CD4-positive, alpha-beta T cell treated with Interleukin-6 at 100 ng/mL for 8 hours (primary cell): ENCODE measurements at places on chromosomes 1 and 21.

GRCh38 chr21:38280867-38281266 lies 24.1 kb downstream of the KCNJ15 start:
- no peak for DNase-seq

DNA sequence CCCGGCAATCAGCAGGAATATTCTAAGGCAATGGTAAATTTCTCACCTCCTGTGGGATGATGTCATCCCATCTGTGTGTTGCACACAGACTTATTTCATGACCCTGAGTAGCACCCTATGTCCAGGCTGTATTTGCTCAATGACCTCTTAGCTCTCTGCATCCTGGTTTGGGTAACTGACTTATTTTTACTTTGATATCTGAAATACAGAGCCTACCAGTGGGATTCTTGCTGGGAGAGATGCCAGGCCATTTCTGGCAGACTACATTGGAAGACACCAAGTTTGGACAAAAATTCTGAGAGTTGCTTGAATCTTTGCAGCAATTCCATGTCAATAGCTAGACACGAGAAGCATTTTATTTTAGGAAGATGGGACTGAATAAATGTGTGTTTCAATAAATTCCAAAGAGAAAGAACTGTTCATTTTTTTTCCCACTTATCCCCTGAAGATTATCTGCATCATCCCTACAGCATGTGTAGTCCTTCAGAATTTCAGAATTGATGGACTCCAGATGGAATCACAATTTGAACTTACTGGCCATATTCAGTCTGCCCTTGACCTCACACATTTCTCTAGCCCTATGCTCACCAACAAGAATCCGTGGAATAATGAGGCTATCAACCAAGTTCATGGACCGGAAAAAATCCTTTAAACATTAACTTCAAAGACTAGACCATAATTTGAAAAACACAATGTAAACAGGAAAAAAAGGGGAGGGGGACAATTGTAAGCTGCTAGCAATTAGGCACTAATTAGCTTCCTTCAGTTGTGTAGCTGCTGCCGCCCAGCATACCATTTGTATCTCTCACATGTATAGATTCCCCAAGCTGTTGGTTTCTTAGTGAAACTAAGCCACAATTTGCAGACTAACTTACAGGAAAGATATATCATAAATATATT lies 226.5 kb downstream of the HMCN1 start:
- DNase-seq: no peak

GRCh38 chr1:43453442-43454269 lies at the start of gene HYI:
Gene HYI, minus strand, starts transcription at chr1:43453931. Its CDS starts 138 bp downstream, at chr1:43453793.
- DNase-seq: peak; percentile 69

DNA sequence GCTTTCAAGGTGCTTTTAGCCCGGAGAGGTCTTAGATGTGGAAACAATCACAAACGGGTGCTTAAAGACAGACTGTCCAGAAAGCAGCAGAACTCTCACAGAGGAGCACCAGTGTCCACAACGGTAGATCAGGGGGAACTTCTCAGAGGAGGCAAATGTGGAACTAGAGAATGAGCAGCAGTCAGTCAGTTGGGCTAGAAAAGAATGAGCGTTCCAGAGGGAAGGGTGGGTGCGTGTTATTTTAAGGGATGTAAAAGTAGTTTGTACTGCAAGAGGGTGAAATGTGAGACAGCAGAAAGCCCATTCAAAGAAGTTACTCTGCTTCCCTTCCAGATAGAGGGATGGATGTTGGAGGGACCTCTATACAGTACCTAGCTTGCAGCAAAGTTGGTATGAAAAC lies 30.9 kb downstream of the RGS5 start:
- no peak for DNase-seq

DNA sequence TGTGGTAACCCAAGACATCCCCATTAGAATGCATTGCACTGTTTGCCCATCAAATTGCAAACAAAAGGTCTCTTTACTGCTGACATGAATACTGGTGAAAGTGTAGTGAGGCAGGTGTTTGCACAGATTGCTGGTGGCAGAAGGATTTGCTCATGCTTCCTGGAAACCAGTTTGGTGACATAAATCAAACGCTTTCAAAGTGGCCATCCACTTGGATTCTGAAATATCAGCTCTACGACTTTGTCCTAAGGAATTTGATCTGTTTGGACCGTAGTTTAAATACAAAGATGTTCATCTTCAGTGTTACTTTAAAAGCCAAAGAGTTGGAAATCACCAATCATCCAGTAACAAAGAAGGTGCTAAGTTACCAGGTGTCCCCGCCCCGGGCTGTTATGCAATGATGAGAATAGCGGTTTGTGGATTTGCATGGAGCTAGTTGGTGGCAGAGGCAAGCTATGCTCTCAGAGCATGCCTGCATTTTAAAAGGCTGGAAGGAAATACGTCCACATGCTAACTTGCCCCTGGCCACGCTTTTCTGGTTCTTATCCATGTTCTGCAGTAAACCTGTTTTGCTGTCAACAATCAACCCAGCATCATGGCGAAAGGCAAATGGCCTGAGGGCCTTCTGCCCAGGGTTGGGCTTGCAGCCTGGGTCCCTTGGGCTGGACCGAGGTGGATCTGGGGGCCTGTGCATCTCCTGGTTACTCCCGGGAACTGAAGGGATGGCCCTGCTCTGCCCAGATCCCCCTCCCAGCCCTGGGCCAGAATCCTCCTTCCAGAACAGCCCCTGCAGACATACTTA lies 49.2 kb downstream of the UMODL1 start:
- no peak for DNase-seq

DNA sequence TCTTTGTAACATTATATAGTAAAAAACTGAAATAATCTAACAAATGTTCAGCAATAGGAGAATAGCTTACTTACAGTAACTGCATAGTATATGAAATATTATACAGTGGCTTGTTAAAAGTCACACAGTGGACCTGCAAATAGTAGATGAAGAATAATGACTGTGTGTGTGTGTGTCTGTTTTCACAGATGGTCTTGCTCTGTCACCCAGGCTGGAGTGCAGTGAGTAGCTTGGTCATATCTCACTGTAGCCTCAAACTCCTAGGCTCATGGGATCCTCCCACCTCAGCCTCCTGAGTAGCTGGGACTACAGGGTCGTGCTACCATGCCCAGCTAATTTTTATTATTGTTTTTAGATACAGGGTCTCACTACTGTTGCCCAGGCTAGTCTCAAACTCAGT lies 67.3 kb upstream of the KIAA1614 start:
- no peak for DNase-seq

DNA sequence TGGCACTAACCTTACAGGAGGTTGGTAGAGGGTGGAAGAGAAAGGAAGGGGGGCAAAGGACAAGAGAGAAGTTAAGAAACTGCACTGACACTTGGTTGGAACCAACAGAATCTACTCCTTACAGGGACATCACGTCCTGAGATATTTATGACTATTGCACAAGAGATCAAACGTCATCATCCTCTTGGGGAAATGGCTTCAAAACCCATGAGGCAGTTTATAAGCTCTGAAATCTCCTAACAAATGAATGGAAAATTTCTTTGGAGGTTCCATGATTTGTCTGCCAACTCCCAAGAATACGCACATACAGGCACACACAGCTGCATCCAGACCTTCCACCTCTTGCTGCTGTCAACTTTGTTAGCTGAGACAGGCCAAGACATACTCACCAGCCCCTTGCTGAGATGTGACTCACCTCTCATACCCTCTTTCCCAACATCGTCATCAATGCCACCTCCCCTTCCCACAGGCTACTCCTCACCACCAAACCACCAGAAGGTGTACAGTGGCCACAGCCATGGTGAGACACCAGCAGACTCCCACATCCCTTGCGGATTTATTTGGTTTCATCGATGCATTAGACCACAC lies 135.5 kb downstream of the SETD4 start:
- DNase-seq: no peak

DNA sequence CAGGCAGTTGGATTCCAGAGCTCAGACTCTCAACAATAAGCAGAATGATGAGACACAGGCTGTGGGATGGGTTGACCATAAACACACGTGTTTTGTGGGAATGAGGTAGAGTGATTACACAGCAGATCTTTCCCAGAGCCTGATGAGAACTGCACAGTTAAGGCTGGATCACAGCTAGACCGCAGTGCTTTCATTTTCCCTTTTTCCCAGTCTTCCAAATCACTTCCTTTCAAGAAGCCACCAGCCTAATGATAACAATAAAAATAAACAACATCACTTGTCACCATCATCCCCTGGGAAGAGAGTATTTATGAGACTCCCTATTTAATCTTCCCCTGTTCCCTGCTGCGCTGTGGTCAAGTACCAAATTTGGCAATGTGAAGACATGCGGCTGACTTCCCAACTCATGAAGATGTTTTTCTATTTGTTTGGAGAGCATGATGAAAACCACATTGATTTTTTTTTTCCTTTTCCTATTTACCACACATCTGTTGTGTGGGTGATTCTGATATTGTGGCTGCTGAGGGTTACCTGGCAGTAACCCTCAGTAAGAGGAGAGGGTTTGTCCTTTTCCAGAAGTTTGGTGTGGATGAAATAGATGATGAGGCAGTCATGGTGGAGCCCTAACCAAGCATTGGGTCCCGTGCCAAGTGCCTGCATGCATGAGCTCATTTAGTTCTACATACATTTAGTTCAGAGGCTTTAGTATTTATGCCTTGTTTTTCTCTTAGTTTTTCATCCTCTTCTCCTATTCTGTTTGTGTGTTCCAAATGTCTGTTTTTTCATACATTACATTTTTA lies 248.9 kb upstream of the HOOK1 start:
- DNase-seq: no peak

DNA sequence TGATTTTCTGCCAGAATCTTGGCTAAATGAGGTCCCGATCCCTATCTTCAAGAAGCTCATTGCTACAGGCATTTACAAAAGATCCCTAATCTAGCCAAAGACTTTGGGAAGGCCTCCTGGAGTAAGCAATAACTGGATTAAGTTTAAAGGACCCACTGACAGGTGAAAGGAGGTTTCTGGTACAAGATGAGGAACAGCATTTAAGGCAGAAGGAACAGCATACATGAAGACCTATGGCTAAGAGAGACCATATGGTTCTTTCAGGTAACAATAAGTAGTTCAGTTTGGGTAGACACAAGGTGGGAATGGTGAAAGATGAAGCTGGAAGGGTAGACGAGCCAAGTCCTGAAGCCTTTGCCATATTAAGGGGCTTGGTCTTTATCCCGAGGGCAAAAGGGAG lies 27.8 kb downstream of the SHISAL2A start:
- DNase-seq: no peak

DNA sequence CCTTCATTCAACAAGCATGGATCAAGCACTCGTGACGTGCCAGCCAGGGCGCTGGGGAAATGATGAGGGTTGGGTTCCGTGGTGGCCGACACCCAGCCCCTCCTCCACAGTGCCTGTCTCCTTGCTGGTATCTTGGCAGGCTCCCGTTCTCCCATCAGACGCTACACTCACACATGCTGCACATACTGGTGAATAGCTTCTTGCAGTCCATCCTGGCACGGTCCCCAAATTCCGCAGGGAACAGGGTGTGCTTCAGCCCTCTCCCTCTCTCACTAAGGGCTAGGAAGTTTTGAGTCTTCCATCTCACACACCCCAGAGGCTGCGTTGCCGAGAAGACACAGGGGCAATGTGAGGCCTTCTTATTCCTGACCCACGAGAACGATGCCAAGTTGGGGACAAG lies 10.1 kb upstream of the MEF2D start:
- no peak for DNase-seq

DNA sequence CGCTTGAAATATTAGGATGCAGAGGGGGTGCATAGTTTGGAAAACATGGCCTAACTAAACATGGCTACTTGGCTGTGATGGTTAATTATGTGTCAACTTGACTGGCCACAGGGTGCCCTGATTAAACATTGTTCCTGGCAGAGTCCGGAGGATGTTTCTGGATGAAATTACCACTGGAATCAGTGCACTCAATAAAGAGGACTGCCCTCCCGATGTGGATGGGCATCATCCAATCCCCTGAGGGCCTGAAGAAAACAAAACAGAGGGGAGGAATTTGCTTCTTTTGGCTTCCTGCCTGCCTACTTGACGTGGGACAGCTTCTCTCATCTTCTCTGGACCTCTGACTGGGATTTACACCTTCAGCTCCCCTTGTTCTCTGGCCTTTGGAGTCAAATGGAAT lies 79.1 kb upstream of the KCNE2 start:
- DNase-seq: no peak

DNA sequence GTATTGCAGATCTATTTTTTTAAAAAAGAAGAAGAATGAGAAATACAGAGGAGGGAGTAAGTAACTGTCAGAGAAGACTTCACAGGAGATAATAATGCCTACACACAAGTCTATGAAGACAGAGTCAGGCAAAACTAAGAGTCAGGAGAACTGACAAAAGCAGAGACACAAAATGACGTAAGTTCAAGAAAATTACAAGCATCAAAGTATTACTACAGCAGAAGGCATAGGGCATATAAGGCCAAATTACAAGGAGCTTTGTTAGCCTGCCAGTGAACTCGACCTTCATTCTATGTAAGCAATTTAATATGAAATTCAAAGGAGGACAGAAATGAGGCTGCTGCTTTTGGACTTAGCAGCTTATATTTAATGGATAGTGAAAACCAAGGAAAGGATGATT lies 23.7 kb downstream of the FAF1 start:
- DNase-seq: no peak

DNA sequence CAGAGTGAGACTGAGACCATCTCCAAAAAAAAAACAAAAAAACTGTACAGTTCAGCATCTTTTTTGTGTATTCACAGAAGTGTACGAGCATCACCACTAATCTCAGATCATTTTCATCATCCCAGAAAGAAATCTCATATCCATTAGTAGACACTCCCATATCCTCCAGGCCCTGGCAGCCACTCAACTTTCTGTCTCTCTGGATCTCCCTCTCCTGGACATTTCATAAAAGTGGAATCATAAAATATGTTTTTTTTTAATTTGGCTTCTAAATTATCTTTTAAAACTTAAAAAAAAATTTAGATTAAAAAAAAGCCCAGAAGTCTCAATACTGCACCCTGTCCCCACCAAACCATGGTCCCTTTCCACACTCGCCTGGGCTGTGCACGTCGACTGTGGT lies 22.1 kb downstream of the RIPPLY3 start:
- DNase-seq: no peak

DNA sequence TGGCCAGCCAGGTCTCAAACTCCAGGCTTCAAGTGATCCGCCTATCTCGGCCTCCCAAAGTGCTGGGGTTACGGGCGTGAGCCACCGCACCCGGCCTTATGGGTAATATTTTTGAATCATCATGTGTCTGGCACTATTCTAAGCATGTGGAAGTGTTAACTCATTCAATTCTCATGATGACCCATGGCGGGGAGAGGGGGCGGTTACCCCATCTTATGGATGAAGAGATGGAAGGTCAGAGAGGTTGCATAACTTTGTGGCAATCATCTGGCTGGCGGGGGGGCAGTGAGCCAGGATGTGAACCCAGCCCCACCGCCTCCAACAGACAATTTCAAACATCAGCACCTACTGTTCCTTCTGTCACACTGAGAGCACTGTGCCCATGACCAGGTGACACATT lies 11.5 kb upstream of the TAS1R2 start:
- DNase-seq: no peak

GRCh38 chr1:109115685-109116084 lies 1.8 kb downstream of the ELAPOR1 start:
- DNase-seq: no peak

- no peak for DNase-seq
These were observed 168.6 kb downstream of the GIPC2 start for GRCh38 chr1:78214334-78214733.

GRCh38 chr1:31410871-31411270 lies 2.1 kb upstream of the SERINC2 start:
- no peak for DNase-seq

GRCh38 chr1:245704765-245705164 lies 550.0 kb downstream of the KIF26B start:
- no peak for DNase-seq
